ENCODE measurements at places on chromosomes 3 and 15.

GRCh38 chr15:27487846-27488245 lies 516.9 kb downstream of the GABRG3 start:
- DNase-seq: no peak

- no peak for DNase-seq
Observed at GRCh38 chr3:144244662-144245061, 273.0 kb downstream of the DIPK2A start.

GRCh38 chr3:140397847-140398246 lies 280.0 kb upstream of the TRIM42 start:
- DNase-seq: no peak

DNA sequence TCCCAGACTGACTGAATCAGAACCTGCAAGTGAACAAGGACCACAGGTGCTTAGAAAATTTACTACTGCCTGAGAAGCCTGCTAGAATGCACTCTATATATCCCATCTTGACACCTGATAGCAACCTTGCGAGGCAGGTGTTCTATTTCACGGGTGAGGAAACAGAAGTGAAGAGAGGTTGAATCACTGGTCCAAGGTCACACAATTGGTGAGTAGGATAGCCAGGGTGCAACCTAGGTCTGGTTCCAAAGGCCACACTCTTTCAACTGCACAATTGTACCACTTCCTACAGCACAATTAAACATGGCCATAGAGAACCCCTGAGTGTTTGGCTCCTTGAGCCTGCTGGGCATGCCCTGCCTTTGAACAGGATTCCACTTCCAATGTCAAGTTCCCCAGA lies 87.0 kb downstream of the RAB11A start:
- no peak for DNase-seq

- DNase-seq: no peak
Observed at GRCh38 chr3:191170097-191170496, 28.9 kb upstream of the OSTN start.

DNA sequence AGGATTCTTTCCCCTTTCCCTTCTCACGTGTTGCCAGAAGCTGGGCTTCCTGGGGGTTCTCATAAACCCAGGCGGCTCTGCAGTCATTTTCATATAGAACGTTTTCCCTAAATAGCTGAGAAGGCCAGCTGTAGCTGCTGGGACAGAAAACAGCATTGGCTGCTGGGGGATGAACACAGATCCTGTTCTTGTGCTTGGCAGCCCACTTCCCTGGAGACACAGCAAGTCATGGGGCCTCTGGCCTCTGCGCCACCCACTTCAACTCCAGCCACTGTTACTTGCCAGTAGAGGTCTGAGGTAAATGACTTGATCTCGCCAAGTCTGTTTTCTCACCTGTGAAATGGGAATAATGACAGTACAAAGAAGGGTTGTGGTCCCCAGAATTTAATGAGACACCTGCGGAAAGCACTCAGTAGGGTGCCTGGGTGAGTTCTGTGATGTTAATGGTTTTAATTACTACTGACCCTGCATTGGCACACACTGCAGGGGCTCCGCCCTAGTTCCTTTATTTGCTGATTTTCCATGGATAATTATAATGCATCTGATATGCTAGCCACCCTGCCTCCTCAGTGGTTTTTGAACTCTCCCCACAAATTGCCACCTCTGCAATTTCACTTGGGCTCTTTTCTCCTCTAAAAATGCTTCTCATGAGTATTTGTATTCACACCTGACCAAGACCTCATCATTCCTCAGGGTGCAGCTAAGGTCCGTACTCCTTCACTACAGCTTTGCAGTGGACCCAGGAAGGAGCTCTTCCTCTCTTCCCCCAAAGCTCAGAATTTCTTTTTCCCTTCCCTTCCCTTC lies 274.7 kb downstream of the RPLP1 start:
- DNase-seq: no peak

DNA sequence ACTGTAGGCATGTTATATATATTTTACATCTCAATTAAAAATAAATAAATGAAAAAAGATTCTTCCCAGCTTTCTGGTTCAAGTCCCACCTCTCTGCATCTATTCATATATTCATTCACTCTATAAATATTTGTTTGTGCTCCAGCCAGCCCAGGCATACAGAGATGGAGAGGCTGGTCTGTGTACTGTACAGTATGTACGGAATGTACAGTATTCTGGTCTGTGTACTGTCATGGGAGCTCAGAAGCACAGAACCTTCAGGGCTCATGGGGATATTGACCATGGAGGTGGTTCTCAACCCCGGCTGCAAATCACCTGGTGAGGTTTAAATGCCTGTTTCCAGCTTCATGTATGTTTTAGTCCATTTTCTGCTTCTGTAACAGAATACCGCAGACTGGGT lies 13.8 kb downstream of the CORO2B start:
- no peak for DNase-seq

DNA sequence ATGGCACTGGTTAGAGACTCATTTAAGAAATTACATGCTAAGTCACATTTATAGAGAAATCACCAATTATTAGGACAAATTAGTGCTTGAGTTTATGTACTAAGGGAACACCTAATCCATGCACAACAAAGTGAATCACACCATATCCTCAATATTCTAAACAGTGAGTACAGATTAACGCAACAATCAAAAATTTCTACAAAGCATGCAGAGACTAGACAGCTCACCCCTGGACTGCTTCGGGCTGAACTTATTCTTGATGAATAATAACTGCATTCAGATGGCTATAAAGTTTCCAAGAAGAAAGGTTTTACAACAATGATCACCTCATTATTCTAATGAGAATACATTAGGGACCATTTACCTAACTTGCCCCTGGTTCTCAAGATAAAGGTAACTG lies 66.5 kb downstream of the LRRFIP2 start:
- no peak for DNase-seq

DNA sequence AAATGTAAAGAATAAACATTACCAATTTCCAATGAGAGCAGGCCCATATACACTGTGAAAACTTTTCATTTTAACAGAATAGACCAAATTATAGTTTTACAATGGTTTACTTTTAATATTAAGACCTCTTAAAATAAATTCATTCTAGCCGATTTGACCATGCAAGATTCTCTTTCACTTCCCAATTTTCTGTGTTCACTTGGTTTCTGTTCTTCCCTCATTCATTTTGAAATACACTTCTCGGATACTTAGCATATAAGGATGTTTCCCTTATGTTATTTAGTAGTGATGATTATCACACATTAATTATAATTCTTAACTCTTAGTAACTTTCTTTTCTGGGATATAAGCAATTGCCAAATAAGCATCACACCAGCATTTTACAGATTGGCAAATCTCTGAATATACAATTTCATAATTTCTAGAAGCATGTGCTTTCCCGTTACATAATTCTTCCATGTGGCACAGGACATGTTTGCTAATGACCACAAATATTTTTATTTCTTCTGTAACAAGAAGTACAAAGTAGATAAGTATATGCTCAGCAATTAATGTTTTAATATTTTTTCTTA lies 13.9 kb downstream of the OR5H15 start:
- no peak for DNase-seq

- DNase-seq: no peak
Observed at GRCh38 chr15:49492151-49492550, 69.1 kb downstream of the FGF7 start.

Data from cortex of kidney (tissue), 1 donor.